Fibroblast of the aortic adventitia (primary cell): ENCODE measurements at places on chromosomes 6 and 20. TPM values are rescaled to one million over a fixed set of nuclear protein-coding genes. Genes with fewer than 3 reads are reported as not detected.
A peak's percentile ranks its signal among the peaks of the same experiment; 100 is the strongest.

DNA sequence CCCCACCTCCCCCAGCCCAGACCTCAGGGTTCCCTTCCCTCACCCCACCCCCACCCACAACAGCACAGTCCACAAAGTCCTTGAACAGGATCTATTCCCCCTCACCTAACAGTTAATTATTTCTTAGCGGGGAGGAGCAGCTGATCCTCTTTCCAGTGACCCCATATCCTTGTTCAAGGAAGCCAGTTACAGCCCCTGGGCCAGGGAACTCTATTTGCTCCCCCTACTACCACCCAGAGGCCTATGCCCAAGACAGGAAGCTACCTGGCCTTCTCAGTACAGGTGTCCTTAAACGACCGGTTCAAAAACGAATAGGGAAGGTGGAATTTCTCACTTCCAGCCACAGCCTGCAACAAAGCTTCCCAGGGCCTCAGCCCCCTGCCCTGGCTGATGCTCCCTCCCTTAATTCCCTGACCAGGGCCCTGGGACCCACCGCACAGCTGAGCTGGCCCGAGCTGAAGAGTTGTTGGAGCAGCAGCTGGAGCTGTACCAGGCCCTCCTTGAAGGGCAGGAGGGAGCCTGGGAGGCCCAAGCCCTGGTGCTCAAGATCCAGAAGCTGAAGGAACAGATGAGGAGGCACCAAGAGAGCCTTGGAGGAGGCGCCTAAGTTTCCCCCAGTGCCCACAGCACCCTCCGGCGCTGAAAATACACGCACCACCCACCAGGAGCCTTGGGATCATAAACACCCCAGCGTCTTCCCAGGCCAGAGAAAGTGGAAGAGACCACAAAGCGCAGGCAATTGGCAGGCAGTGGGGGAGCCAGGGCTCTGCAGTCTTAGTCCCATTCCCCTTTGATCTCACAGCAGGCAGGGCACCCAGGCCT lies 778 bp downstream of the MCCD1 start:
- no peak for DNase-seq

GRCh38 chr6:73854998-73855718 lies 159.2 kb downstream of the CD109 start:
- peak; percentile 87 for DNase-seq

DNA sequence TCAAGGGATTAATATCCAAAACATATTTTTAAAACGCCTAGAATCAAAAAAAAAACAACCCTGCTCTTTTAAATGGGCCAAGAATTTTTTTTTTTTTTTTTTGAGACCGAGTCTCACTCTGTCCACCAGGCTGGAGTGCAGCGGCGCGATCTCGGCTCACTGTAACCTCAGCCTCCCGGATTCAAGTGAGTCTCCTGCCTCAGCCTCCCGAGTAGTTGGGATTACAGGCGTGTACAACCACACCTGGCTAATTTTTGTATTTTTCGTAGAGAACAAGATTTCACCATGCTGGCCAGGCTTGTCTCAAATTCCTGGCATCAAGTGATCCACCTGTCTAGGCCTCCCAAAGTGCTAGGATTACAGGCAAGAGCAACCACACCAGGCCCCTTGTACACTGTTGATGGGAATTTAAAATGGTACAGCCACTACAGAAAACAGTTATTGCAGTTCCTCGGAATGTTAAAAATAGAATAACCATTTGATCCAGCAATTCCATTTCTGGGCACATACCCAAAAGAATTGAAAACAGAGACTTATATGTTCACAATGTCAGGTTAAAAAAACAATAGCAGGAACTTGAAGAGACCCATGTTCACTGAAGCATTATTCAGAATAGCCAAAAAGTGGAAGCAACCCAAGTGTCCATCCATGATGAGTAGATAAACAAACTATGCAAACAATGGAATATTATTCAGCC lies 3.1 kb upstream of the MYL9 start:
- DNase-seq, result peak; percentile 90

- DNase-seq, result no peak
Measured at GRCh38 chr20:1890469-1891262, 4.5 kb upstream of the SIRPA start.

- no peak for DNase-seq
Measured at GRCh38 chr20:16451982-16452381, 121.3 kb downstream of the KIF16B start.

GRCh38 chr6:39800034-39801032 lies 8.2 kb downstream of the DAAM2 start:
- DNase-seq, result no peak

GRCh38 chr20:34260208-34260942 lies 19.2 kb downstream of the ASIP start:
- DNase-seq, result no peak

Gene MLIP
- not detected in 2 replicates for total RNA-seq

Gene PRR18
- not detected in 2 replicates for total RNA-seq
